BJ (cell line): ENCODE measurements at places on chromosomes 11 and 22.

- no peak for DNase-seq
Observed at GRCh38 chr11:118763041-118763440, 27.9 kb downstream of the DDX6 start.

GRCh38 chr11:118783724-118784495 lies 7.1 kb downstream of the DDX6 start:
- no peak for DNase-seq

DNA sequence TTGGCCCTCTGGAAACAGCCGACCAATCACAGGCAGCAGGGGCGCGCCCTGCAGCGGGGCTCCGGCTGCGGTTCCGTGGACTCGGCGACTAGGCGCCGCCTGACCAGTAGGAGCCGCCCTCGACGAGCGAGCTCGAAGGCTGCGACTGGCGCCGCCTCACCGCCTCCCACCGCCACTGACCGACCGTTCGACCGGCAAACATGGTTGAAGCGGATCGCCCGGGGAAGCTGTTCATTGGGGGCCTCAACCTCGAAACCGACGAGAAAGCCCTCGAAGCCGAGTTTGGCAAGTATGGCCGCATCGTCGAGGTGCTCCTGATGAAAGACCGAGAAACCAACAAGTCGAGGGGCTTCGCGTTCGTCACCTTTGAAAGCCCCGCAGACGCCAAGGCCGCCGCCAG lies at the start of gene RBMXL2:
TSS of gene RBMXL2 (plus strand) at position 78 of the 400 bp plus-strand sequence. CDS start at position 201, 123 bp downstream.
- no peak for DNase-seq

DNA sequence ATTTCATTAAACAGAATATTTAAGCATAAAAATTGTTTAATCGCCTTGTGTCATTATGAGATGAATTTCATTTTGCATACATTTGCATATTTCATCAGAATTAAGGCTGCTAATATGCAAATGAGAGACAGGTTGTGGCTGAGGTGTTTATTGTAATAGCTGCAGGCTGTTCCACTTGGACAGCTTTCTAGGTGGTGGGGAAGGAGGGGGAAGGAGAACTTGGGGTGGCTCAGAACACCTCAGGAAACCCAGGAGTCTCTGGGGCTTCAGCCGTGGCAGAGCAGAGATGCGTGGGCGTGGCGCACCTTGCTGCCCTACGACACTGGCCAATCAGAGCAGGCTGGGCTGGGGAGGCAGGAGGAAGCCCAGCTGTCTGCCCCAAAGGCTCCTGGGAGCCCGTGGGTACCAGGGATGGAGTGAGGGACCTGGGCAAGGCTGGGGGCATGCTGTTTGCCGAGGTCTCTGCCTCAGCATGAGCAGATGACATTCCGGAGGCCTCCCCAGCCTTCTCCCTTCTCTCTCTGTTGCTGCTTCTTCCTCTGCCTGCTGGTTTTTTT lies 542.9 kb downstream of the MN1 start:
- no peak for DNase-seq

DNA sequence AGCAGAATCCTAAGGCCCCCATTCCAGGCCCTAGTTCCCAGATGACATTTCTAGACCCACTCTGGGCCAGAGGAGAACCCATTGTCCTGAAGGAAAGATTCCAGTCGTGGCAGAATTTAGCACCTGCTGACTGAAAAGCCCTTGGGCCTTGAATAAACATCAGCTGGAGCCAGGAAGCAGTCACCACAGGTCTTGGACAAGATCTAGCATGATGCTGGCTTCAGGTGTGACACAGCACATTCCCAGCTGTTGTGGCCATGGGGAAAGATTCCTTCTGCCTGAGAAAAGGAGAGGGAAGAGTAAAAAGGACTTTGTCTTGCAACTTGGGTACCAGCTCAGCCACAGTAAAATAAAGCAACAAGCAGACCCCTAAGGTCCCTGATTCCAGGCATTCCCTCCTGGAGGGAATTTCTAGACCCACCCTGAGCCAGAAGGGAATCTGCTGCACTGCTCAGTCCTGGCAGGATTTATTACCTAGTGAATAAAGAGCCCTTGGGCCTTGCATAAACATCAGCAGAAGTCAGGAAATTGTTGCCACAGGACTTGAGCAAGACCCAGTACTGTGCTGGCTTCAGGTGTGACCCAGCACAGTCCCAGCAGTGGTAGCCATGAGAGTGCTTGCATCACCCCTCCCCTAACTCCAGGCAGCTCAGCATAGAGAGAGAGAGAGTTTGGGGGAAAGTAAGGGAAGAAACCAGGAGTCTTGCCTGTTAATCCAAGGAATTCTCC lies 42.5 kb upstream of the PAMR1 start:
- DNase-seq: no peak

DNA sequence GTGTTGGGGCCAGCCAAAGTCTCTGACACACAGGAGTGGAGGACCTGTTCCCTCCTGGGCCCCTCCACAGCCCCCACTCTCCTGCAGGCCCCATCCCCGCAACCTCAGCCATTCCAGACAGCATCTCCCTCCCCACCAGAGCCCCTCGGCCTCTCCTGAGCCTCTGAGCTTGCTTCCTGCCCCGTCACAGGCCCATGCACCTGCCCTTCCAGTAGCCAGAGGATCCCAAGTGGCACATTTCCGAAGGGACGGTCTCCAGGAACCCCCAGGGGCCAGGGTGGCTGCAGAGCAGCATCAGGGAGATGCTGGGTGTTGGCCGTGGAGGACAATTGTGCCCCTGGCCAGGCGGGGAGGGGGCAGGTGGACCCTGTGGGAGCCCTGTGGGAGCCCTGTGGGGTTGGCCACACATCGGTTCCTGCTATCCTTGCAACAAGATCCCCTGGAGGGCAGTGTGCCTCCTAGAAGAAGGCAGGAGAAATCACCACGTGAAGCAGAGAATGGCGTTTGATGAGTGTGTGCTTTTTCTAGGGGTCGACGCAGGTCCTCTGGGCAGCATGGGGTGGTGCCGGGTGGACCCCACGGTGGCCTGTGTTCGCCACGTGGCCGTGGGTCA lies 45.3 kb upstream of the PPARA start:
- DNase-seq: no peak

- no peak for DNase-seq
Observed at GRCh38 chr22:28600546-28601143, 79.0 kb downstream of the TTC28 start.

GRCh38 chr11:134749040-134749839 lies 337.2 kb upstream of the B3GAT1 start:
- DNase-seq: no peak

DNA sequence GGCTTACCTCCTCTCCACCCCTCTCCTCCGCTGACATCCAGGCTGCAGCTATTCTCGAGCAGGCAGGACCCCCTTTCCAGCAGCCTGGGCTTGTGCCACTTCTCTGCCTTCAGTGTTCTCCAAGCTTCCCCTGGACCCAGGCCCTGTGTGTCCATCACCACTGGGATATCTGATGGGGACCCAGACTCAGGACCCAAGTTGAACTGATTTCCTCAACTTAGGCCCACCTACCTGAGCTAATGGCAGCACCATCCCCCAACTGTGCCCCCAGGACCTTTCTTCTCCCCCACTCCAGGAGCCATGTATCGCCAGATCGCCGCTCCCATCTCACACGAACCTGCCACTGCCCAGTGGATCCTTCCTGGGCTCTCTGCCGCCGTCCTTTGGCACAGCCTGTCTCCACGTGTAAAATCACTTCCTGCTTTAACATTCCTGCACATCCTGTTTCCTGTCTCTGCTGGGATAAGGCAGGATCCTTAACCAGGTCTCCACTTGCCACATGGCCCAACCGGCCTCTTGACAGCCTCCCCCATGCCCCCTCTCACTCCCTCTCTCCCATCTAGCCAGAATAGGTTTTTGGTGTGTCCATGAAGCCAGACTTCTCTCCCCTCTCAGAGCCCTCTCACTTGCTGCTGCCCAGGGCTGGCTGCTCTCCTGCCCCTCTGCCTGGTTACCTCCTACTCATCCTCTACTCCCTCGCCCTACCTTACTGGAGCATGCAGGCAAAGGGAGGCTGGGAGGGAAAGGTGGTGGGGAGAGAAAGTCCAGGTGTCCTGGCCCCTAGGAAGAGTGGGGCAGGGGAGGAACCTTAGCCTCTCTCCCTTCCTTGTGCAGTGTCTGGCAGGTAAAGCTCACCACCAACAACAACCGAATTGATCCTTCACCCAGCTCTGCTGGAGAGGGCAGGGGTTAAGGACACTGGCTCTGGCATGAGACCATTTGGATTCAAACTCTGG lies 9.4 kb downstream of the SPATA19 start:
- no peak for DNase-seq

GRCh38 chr22:39809772-39810557 lies 83.6 kb downstream of the ENTHD1 start:
- no peak for DNase-seq

DNA sequence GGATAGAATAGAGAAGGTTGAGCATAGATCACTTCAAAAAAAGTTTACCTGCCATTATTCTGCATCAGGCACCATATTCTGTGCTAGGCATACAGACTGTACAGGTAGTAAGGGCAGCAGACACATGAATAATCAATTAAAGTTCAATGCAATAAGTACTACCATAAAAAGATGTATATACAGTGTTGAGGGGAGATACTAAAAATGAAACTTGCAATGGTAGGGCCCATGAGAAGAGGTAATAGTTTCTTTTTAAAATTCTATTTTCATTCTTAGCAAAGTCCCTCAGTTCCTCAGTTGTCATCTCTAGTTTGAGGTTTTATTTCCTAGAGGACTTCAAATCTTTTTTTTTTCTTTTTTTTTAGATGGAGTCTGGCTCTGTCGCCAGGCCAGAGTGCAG lies 819.9 kb downstream of the FAM181B start:
- no peak for DNase-seq

GRCh38 chr22:30196141-30196879 lies 50.2 kb downstream of the LIF start:
- DNase-seq: peak; percentile 98

DNA sequence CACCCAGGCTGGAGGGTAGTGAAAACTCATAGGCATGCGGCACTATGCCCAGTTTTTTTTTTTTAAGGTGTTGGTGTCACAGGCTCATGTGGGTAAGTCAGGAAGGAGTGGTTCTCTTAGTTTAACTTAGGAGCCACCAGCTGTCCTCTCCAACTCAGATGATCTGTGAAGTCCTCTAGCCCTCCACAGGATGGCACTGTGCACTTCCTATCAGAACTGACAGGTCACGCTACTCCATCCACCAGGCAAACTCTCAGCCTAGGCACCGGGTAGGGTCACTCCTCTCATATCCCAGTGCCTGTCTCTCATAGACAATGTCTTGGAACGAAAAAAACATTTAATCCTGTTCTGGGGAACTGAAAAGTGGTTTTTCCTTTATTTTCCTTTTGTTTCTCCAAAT lies 16.5 kb downstream of the NAP1L4 start:
- DNase-seq: no peak

DNA sequence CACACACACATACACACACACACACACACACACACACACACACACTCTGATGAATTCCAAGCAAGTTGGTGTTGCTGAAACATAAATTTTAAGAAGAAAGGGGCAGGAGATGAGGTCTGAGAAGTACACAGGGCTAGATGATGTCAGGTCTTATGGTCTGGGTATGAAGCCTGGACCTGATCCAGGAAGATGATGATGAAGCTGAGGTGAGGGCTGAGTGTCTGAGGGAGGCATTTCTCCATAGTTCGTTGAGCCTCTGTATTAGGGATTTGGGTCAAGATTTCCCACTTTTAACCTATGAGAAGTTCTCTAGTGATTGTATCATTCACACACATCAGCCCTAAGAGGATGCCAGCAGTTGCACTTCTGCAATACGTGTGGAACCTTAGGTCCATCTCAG lies 32.6 kb downstream of the KREMEN1 start:
- no peak for DNase-seq

DNA sequence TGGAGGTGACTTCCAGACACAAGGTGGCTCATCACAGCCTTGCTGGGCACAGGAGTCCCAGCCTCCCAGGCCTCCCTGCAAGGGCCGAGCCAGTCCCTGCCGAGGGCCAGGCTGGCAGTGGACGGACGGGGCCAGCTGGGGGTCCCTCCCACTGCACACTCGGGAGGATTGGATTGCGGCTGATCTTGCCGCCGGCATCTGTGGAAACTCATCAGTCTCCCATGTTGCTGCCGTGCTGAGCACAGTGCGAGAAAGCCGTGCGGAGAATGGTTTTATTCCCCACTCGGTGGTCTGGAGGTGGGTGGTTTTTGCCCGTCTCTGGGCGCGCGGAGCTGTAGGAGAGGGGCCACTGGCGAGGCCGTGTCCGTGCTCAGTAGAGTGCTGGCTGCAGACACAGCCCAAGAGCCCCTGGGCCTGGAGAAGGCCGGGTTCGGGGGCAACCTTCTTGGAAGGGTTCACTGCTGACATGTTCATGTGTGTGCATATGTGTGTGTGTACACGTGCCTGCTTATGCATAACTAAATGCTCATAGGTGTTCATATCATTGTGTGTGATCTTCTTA lies 1246.4 kb downstream of the BRD1 start:
- DNase-seq: no peak

GRCh38 chr22:47839595-47840227 lies 1077.3 kb downstream of the TBC1D22A start:
- DNase-seq: no peak

- no peak for DNase-seq
Observed at GRCh38 chr22:45218976-45219375, 21.7 kb downstream of the KIAA0930 start.

- no peak for DNase-seq
Observed at GRCh38 chr22:24117942-24118341, 63.3 kb upstream of the SUSD2 start.

DNA sequence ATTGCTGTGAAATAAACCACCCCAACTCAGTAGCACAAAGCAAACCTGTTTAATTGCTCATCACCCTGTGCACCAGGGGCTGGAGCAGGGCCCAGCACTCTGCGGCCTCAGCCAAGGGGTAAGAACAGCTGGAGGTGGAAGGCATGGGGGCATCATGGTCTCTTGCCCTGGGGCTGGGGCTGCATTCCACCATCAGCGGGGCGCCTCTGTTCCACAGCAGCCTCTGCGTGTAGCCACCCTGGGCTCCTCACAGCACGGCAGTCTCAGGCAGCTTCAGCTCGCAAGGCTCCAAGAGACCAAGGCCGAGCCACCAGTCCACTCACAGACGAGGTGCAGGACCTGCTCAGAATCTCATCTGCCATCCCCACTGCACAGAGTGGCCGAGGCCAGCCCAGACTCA lies 630.7 kb downstream of the TBC1D22A start:
- no peak for DNase-seq

GRCh38 chr22:19879246-19879570 lies 24.5 kb upstream of the GNB1L start:
- DNase-seq: no peak

DNA sequence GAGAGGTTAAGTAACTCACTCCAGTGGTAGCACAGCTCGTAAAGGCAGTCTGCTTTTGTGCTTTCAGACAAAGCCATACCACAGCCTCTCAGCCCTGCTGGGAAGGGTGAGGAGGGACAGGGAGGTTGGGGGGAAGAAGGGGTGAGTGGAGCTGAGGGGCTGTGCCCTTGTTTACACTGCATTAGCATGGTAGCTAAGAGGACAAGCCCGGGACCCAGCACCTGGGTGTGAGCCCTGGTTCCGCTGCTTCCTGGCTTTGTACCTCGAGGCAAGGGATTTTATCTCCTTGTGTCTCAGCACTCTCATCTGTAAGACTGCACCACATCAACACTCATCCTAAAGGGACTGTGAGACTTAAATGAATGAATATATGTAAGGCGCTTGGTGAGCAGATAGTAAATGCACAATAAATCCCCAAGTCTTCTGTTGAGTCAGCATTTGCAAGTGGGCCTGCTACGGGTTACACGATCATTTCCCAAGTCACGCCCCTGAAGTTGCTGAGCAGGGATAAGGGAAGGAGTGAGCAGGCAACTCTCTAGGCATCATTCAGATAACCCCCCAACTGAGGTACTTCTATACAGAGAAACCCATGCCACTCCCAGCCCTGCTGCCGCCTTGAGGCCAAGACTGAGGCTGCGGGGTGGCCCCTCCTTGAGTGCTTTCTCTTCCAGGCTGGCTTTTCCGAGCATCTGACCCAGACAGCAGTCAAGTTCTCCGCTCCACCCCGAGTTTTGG lies 7.5 kb downstream of the RASD2 start:
- DNase-seq: no peak
